ENCODE measurements at places on chromosomes 3 and 15.

DNA sequence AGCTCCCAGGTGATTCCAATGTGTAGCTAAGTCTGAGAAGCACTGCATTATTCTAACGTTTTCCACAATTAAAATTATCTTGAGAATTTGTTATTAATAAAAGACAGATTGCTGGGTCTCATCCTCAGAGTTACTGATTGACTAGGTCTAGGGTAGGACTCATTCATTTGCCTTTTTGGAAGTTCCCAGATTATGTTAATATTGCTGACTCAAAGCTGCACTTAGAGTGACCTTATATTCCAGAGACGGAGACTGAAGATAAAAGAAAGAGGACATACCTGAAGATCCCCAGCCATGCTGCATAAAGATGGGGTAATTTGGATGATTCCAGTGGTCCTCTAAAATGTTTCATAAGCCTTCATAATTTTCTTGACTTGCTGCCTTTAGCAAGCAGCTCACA, 81.8 kb downstream of the PLSCR2 start:
- no peak for DNase-seq

- DNase-seq, result peak; percentile 46
These were observed 75.0 kb upstream of the MBNL1 start for GRCh38 chr3:152193673-152194267.

GRCh38 chr15:76169018-76169417, 109.2 kb downstream of the TMEM266 start:
- peak; percentile 42 for DNase-seq

- no peak for DNase-seq
These were observed 9.4 kb upstream of the DYNLT2B start for GRCh38 chr3:196327405-196327804.

- DNase-seq, result no peak
These were observed 82.7 kb upstream of the NR2F2 start for GRCh38 chr15:96247621-96248305.

DNA sequence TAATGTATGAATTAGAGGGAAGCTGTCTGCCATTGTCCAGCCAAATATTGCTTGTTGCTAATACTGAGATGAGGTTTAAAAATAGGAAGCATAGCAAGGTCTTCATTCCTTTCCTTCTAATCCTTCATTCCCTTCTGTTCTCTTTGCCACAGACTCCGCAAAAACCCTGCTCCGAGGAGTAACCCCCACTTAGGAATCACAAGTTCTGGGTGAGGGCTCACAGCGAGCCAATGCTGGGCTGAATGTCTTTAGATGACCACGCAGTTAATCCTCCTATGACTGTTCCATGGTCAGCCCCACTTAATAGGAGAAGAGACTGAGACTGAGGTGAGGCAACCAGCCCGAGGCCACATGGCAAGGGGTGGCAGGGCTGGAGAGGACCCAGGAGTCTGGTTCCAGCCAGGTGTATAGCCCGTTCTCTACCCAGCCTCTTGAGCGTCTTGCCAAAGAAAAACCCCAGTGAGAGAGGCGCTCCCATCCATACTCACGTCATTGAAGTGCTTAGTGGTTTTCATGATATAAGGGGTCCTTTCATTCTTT, 44.9 kb upstream of the CTSH start:
- no peak for DNase-seq

DNA sequence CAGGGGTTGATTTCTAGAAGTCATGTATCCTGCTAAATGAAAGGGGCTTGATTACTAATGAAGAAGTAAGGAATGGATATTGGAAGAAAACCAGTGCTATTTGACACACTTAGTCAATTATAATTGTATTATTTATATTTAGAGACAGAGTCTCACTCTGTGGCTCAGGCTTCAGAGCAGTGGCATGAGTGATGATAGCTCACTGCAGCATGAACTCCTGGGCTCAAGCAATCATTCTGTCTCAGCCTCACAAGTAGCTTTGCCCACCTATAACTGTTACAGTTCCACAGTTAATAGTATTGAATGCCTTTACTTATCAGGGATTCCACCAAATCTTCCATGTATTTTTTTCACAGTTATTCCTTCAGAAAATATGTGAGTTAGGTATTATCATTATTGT, 432.0 kb upstream of the TGFBR2 start:
- no peak for DNase-seq

DNA sequence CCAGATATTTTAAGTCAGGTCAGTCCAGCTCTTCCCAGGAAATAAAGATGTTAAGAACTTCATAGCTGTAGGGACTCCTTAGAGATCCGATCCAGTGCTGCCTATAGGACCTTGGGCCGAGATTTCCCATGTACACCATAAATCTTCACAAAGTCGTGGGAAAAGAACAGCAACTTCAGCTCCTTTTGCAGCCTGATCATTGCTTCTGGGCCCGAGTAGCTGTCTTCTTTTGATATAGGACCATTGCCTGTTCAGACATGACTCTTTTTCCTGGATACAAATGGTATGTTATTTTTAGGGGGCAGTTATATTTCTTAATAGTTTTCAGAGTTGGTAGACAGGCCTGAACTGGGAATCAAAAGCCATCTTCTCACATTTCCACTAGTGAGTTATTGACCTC, 20.5 kb downstream of the IL1RAP start:
- no peak for DNase-seq

All from KBM-7 (cell line).